ENCODE measurements at places on chromosomes 6 and 20. TPM values are rescaled to one million over a fixed set of nuclear protein-coding genes. Genes with fewer than 3 reads are reported as not detected.

DNA sequence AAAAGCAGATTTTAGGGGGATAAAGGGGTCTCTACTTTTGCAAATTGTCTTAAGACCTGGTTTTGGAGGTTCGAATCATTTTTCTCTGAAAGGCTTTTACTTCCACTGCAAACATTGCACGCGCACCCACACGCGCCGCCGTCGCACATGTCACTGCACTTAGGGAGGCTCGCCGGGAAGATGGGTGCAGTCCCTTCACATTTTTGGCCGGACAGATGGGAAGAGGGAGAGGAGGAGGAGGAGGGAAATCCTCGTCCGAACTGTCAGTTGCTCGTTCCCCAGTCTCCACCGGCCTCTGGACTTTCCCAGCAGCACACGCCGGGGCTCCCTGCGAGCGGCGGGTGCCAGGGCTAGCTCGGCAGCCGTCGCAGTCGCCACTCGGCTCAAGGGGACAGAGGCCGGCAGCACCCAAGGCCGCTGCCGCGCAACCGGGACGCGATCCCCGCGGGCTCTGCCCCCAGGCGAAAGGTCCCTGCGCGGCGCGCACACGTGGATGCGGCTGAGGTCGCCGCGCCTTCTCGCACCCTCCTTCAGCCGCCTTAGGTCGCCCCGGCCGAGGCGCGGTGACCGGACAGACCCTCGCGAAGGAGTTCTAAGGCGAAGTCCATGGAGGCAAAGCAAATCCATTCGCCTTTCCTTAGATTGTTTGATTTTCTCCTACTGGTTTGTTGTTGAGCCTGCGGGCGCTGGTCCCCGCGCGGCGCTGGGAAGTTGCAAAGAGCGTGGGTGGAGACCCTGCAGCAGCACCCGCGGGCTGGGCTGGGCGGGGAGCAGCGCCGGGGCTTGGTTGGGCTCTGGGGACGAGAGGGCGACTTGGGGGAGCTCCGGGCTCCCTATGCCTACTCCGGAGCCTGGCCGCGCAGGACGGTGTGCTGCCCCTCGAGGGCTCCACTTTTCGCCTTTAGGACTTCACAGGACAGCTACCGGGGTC is 1.2 kb downstream of the MYB start:
- peak; percentile 10 for DNase-seq

- DNase-seq = no peak
Observed at GRCh38 chr6:138555421-138555988, 56.2 kb upstream of the NHSL1 start.

DNA sequence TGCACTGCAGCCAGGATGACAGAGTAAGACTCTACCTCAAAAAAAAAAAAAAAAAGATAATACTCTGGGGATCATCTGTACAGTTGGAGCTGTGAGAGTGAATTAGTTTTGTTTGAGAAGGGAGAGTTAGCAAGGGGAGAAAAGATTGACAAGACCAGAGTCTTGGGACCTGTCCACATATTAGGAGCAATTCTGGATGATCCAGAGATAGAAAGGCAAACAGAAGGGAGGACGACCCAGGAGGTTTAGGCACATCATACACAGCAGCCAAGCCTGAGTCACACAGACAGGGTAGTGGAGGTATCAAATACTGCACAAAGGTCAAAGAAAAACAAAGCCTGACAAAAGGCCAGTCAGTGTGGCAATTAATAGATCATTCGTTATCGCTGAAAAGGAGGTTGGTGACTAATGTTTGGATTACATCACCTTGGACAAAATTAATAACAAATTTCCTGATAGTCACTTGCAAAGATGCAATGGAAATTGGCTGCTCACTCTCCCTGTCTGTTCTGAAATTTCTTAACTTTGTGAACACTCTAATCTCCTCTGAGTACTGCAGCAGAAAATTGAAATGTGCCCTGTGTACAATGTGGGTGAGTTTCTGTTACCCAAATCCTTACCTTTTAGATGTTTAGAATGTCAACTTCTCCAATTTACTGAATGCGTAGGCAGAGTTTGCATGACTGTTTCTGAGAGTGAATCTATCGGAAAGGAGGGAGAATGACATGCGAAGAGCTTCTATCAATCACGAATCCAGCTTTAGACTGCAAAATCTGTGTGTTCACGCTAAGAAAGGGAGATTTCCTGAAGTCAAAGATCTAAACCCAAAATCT is 105.4 kb downstream of the TSHZ2 start:
- peak; percentile 49 for DNase-seq

GRCh38 chr20:42155586-42155985 is 537.4 kb upstream of the CHD6 start:
- DNase-seq = no peak

The IL17A gene
- not detected for total RNA-seq

The CAP2 gene
- total RNA-seq = 15.7 TPM

Data from Calu3 (cell line).